ENCODE measurements at places on chromosomes 16 and 17.

GRCh38 chr17:48438516-48439061 lies 8.6 kb upstream of the SKAP1 start:
- DNase-seq = no peak

- no peak for DNase-seq
Observed at GRCh38 chr17:61457226-61457983, 5.2 kb downstream of the TBX4 start.

DNA sequence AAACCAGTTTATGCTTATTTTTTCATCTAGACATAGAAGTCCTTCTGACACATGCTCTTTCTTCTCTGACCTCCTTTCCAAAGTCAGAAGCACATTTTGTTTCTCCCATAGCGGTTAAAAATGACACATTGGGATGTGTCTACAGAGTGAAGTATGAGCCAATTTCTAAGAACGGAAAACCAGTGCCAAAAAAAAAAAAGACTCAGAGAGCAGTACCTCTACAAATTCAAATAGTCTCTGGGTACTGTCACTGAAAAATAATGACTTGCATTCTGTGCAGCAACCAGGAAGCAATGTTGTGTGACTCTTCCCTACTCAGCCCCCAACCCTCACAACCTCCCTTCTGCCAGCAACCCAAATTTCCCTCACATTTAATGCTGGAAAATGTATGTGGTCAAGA lies 145.5 kb upstream of the PMFBP1 start:
- no peak for DNase-seq

GRCh38 chr17:30449480-30449879 lies 27.7 kb upstream of the GOSR1 start:
- DNase-seq = no peak

GRCh38 chr17:52106072-52106471 lies 52.4 kb downstream of the CA10 start:
- DNase-seq = no peak

DNA sequence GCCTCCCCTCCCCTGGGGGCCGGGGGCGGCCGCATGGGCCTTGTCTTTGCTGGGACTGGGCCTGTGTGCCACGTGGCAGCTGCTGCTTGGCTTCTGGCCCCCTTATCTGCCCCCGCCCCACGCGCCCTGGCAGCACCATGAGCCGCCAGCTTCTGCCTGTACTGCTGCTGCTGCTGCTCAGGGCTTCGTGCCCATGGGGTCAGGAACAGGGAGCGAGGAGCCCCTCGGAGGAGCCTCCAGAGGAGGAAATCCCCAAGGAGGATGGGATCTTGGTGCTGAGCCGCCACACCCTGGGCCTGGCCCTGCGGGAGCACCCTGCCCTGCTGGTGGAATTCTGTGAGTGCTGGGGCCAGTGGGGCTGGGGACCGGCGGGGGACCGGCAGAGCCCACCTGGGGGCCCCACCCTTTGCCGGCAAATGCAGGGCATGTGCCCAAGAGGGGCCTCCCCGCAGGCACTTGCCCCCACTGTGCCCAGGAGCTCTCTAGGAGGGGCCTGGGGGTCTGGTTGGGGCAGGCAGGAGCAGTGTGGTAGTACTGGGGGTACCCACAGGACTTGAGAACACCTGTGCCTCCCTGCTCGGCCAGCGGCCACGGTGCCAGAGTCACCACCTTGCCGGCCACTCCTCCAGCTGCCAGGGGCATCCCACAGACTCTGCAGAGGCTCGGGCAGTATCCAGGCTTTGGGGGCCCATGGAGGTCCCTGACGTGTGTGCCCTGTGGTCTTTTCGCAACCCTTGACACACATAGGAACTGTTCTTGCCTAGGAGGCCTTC lies at the start of gene PDIA2:
Gene PDIA2 (plus strand): TSS at position 132 of the 773 bp plus-strand sequence. CDS start 6 bp downstream, at position 138.
- no peak for DNase-seq

GRCh38 chr16:10787304-10787703 lies 31.3 kb downstream of the TVP23A start:
- no peak for DNase-seq

- peak; percentile 55 for DNase-seq
Observed at GRCh38 chr16:21590796-21591195, 8.6 kb upstream of the METTL9 start.

GRCh38 chr17:76735586-76736348 lies 1.4 kb downstream of the SRSF2 start:
- no peak for DNase-seq

DNA sequence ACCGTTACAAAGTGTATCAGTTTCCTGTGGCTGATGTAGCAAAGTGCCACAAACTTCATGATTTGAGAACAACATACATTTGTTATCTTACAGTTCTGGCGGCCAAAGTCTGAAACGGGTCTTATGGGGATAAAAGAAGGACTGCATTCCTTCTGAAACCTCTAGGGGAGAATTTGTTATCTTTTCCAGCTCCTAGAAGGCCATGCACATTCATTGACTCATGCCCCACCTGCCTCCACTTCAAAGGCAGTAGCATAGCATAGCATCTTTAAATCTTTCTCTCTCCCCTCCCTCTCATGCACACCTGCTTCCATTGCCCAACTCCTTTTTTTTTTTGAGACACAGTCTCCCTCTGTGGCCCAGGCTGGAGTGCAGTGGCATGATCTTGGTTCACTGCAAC lies 190.7 kb upstream of the DYNLRB2 start:
- no peak for DNase-seq

All from PC-9 (cell line).